Bronchial epithelial cell (primary cell): ENCODE measurements at places on chromosomes 13 and 19. TPM values are rescaled to one million over a fixed set of nuclear protein-coding genes. Genes with fewer than 3 reads are reported as not detected.

KMT2B gene
- 3.4 and 7.0 TPM in 2 replicates for total RNA-seq

ZNF486 gene
- total RNA-seq, result 2.6 and 3.1 TPM in 2 replicates

PCDH20 gene
- 0.26 and 0.38 TPM in 2 replicates for total RNA-seq

TARM1 gene
- total RNA-seq, result not detected in 2 replicates

IRGC gene
- total RNA-seq, result not detected in 2 replicates

ZNF492 gene
- total RNA-seq, result 0.13 and 0.26 TPM in 2 replicates

KASH5 gene
- not detected in 2 replicates for total RNA-seq

LHB gene
- 0.38 TPM in 1 of 2 replicates, not detected in the other for total RNA-seq

LYPD3 gene
- 6.6 and 87.9 TPM in 2 replicates for total RNA-seq

OXGR1 gene
- not detected in 2 replicates for total RNA-seq
